Stimulated activated naive CD4-positive, alpha-beta T cell (primary cell): ENCODE measurements at places on chromosomes 16 and 17.

DNA sequence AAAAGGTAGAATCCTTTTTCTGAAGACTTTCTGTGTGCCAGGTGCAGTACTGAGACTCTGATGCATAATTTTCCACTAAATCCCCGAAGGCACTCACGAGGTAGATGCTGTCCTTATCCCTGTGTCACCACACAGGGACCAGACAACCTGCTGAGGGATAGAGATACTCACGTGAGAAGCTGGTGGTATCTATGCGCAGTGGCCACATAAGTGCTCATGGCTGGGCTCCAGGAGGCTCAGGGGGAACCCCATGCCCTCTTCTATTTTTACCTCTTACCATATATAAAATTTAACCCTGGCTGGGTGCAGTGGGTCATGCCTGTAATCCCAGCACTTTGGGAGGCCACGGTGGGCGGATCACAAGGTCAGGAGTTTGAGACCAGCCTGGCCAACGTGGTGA, 38.3 kb downstream of the NT5M start:
- DNase-seq, result no peak

DNA sequence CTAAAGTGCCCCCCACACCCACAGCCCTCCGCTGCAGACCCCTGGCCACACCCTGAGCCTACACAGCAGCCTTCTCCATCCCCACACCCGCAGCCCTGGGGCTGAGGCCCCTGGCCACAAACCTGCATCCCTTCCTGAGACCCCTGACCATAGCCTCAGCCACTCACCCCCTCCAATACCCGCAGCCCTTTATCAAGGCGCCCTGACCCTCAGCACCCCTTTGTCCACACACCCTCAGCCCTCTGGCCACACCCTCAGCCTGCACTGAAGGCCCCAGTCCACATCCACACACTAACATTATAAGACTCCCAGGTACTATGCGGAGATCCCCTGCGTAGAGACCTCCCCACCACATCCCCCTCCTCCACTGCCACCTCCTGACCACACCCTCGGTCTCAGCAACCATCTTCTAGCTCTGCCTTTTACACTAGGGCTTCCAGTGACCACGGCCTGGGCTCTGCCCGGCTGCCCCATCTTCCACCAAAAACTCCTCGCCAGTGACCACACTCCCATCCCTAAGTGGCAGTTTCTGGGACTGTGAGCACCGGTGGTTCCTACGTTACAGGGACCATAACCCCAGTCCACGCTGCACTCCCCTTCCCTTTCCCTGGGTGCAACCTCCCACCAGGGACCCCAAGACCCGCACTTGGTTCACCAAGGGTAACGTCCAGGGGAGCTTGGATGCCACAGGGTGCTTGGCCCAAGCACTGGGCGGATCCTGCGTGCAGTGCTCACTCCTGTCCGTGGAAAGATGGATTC, 818 bp downstream of the TPPP3 start:
- no peak for DNase-seq

- no peak for DNase-seq
These were observed 25.4 kb downstream of the ZFP90 start for GRCh38 chr16:68564382-68564985.

DNA sequence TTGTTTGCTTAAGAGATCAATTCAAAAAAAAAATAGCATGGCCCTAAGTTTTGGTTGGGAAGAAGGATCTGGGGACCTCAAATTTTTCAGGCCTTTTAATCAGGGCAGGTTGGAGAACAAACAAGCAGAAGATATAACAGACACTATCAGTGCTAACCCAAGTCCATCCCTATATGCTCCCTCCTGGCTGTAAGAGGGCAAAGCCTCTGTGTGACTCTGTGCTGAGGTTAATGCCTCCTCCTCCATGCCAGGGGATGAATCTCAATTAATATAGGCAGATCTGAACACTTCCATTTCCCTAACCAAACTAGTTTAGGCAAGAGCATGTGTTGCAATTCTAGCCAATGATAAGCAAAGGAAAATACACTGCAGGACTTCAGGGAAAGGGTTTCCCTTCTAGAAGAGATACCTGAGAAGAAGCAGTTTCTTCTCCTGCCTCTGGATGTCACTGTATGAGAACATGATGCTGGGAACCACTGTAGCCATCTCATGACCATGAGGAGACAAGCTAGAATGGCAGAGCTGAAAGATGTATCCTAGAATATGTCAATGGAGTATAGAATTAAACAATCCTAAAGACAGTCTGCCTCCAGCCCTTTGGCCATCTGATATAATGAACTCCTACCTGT, 76.0 kb downstream of the CHD9NB start:
- DNase-seq, result no peak

- no peak for DNase-seq
These were observed 150.8 kb upstream of the FOXF1 start for GRCh38 chr16:86359571-86359970.

DNA sequence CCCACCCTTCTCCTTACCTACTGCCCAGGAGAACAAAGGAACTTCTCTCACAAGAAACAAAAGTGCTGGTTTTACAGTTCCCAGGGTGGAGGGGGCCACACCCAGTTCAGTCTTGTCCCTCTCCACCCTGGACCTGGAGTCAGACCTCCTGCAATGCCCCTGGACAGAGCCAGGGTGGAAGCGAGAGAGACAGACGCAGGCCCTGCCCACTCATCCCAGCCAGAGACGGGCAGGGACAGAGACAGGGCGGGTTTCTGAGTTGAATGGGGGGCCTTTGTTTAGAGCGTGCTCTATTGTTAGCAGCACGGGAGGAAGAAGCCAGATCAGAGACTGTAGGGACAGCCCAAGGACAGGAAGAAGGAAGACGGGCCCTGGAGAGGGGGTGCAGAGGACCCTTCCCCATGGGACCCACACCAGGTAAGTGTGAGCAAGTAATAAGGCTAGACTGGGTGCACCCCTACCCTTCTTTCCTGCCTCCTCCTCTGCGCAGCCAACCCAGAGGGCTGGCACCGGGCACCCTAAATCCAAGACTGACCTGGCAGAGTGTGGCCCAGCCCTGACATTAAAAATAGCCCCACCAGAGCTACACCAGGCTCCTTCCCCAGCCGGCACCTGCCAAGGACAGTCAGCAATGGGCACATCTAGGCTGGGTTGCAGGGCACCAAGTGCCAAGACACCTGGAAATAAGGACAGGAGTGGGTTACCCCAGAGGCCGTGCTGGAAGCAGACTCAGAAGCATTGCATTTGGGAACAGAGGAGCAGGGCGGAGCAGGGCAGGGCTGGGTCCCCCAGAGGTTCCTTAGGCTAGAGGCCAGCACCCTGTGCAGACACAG, 10.9 kb downstream of the JUP start:
- DNase-seq, result no peak

GRCh38 chr17:16398270-16399267, 16.8 kb upstream of the TRPV2 start:
- no peak for DNase-seq

DNA sequence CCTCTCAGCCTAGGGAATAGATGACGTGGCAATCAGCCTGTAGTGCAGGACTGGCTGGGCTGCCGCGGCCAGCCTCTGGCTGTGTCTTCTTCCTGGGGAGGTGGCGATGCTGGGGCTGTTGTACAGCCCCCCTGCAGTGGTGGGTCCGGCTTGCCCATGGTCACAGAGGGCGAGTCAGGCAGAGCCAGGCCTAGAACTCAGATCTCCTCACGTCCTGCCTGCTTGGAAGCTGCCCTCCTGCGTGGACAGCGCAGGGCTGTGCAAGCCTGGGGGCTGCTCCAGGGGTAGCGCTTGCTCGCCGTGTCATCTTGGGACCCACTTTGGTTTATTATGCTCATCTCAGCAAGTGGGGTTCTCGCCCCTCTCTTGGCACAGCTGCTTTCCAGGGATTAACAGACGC, 19.3 kb downstream of the NMRAL1 start:
- DNase-seq, result no peak

DNA sequence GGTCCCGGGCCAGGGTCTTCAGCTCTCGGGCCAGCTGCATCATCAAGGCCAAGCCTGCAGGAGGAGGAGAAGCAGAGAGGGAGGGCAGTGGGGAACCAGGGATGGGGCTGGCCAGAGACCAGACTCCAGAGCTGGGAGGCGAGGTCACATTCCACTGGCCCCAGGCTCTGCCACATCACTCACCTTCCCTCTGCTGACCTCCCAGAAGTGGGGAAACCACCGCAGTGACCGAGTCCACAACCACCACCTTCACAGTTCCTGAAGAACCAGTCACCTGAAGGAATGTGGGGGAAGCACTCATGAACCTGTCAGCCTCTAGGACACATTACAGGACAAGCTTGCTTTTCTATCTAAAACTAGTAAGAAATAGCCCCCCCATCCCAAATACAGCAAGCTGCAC, 16.4 kb downstream of the RAD51D start:
- DNase-seq, result no peak
